SIG-M5 (cell line): ENCODE measurements at places on chromosomes 2 and 18.

- no peak for DNase-seq
Measured at GRCh38 chr2:115386465-115386864, 944.0 kb downstream of the DPP10 start.

DNA sequence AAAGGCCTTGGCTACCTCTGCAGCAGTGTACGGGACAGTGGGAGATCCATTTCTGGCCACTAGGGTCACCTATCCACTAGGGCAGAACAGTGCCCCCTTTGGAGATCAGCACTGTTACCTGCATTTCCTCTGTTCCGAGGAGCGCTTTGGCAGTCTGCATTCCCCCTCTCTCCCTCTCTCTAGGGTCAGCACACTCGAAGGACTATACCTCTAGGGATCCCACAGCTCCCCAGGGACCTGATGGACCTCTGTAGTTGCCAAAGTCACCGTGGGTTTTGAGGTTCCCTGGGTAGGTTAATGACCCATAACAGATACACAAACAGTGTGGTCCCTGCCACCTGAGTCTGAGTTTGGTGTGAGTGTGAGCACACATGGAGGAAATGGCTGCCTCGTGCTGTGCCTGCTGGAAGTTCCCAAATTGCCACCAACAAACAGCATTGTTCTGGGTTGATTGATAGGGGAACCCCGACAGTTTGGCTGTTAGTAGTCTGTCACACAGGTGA, 99.8 kb upstream of the VWC2L start:
- DNase-seq: no peak

- no peak for DNase-seq
Measured at GRCh38 chr2:7661502-7661901, 744.3 kb downstream of the RNF144A start.

GRCh38 chr2:132438691-132439090, 22.1 kb downstream of the GPR39 start:
- DNase-seq: no peak

DNA sequence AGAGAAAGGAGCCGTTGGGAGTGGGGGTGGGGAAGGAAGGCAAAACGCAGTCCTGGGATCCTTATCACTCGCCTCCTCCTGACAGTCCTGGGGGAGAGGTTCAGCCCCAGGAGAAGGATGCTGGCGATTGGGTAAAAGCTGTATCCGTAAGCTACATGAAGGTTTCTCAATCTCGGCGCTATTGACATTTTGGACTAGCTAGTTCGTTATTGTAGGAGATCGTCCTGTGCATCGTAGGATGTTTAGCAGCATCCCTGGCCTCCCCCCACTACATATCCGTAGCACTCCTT, 511 bp upstream of the TP53I3 start:
- DNase-seq: no peak

DNA sequence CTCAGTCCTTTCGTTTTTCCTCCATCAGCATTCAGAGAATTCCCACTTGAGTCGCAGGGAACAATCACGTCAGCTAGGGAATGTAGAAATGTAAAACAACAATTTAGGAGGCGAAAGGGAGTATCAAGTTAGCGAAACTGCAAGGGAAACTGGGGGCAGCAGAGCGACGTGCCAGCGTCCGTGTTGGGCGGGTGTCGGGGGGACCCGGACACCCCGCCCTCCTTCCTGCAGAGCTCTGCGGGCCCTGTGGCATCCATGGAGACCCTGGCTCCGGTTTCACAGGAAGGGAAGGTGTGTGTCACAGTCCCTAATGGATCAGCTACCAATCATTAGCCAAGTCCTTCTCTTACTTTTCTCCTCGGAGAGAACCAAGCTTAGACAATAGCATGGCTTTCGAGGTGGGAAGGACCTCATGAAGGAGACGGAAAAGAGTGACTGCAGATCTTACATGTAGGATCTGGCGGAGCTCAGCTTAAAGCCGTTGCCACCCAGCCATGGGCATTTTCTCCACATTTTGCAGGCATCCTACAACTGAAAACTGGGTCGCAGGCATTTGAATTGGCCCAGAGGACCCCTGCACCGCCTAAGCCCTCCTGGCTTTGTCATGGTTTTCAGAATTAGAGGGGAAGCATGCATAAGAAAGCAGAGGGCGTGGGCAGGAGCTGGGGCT, 33.7 kb downstream of the SOX11 start:
- DNase-seq: no peak

GRCh38 chr2:241324775-241325174, 9.1 kb downstream of the SEPTIN2 start:
- no peak for DNase-seq

GRCh38 chr2:109084341-109084740, 44.7 kb upstream of the SH3RF3 start:
- no peak for DNase-seq

DNA sequence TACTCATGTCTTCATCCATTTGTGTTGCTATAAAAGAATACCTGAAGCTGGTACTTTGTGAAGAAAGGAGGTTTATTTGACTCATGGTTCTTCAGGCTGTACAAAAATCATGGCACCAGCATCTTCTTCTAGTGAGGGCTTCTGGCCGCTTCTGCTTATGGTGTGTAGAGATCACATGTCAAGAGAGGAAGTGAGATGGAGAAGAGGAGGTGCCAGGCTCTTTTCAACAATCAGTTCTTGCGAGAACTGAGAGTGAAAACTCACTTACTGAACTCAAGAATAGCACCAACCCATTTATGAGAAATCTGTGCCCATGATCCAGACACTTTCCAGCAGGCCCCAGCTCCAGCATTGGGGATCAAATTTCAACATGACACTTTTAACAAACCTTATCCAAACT, 30.0 kb upstream of the BARD1 start:
- no peak for DNase-seq

GRCh38 chr2:117862459-117862858, 48.0 kb downstream of the DDX18 start:
- DNase-seq: no peak

DNA sequence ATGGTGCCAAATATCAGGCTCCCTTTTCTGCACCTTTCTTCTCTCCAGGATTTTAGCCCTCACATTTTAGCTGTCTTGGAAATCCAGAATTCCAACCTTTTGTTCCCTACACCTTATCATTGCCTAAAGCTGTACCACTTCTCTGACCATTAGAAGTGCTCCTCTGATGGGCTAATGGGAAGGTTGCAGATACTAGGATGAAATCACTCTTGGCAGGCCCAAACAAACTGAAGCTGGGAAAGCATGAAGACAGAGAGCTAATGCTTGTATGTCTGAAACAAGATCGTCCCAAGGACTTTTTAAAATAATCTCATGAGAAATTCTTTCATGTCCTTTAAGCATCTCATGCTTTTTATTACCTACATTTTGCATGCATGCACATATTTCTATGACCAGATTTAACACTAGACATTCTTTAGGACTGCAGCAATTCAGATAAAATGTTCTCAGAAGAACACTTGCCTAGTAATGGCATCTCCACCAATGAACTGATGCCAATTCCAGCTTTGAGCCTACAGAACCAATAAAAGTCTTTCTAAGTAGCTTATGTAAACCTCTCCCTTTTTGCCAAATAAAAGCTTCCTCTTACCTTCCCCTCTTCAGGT, 98.4 kb upstream of the OSR1 start:
- DNase-seq: no peak

- DNase-seq: no peak
Measured at GRCh38 chr2:237573721-237574415, 7.5 kb downstream of the PRLH start.

- no peak for DNase-seq
Measured at GRCh38 chr18:49769047-49769728, 44.1 kb downstream of the ACAA2 start.

DNA sequence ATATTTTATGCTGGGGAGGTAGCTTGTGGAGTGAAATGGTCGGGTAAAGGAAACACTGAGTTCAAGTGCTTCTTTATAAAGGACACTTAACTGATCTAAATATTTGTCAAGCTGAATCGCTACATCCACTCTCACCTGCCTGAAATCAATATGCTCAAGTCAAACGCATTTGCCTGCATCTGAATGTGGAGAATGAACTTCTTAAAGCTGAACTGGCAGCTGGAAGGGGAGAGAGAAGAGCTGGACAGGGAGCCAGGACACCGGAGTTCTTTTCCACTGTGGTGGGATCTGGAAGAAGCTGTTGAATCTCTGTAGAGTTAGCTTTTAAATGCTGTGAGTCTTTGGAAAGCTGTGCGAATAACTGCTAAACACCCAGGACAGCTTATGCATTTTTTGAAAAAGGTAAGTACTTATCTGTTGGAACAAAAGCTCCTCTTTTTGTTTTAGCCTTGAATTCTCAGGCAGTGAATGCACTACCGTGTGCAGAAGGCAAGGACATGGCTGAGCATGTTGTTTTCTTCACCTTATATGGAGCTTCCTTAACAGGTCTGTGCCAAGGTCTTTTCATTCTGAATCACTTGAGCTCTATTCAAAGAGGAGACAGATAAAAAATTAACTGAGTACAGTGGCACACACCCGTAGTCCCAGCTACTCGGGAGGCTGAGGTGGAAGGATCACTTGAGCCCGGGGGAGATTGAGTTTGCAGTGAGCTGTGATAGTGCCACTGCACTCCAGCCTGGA, 74.2 kb upstream of the KLF7 start:
- no peak for DNase-seq
